ENCODE measurements at places on chromosomes 1 and 21.

- no peak for DNase-seq
Measured at GRCh38 chr1:69739251-69739605, 171.5 kb downstream of the LRRC7 start.

- DNase-seq: no peak
Measured at GRCh38 chr1:228208831-228209551, 1.1 kb downstream of the OBSCN start.

- no peak for DNase-seq
Measured at GRCh38 chr21:28111151-28111619, 881.5 kb downstream of the LTN1 start.

DNA sequence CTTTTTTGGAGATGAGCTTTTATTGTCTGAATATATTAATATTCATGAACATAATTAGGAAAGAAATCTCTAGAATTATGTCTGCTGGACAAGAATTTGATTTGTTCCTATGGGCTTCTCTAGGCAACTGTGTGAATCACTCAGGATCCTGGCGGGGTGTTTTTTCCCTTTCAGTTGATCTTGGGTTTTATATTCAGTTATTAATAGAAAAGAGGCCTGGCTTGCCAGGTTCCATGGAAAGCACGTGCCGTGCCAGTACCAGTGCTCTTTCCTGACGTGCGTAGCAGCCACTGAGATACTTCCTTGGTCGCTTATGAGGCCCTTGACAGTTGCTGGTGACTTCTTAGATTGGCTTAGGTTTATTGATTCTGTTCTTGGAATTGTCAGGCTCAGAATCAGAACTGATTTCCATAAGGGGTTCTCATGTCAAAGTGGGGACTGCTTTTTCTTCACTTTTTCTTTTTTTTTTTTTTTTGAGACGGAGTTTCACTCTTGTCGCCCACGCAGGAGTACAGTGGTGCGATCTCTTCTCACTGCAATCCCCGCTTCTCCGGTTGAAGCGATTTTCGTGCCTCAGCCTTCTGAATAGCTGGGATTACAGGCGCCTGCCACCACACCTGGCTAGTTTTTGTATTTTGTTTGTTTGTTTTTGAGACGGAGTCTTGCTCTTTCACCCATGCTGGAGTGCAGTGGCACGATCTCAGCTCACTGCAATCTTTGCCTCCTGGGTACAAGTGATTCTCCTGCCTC, 48.7 kb upstream of the KIF1B start:
- no peak for DNase-seq

DNA sequence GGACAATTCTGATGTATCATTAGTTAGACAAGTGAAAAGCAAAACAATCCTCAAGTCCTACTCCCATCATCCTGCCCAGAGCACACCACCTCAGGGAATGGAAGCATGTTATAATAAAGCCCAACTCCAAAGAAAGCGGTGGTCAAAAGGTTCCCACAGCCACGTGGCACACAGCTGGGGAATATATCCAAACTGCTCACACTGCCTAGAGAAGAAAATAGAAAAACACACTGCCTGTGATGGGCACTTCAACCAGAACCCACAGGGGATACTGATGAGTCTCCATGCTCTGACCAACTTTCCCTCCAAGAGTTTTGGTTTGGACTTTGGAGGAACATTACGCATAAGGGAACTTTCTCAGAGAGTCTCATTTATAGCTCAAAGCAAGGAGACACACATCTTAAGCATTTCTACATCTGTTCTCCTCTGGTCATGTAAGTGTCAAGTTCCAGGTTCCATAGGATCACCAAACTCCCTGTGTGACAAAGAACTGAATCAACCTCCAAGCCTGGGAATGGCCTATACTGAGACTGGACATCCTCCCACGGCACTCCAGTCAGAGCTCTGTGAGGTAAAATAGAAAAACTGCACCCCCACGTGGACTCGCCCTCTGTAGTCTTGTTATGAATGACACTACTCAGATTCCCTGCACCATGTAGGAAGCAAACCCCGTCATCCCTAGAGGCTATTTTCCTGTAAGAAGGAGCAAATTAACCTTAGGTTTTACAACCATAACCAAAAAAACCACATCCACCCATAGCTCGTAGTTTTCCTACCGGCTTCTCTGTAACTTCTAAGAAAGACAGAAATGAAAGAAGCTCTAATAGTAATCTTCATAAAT, 12.2 kb downstream of the DSTYK start:
- DNase-seq: peak; percentile 48

GRCh38 chr1:5845376-5845775, 146.8 kb downstream of the NPHP4 start:
- no peak for DNase-seq

DNA sequence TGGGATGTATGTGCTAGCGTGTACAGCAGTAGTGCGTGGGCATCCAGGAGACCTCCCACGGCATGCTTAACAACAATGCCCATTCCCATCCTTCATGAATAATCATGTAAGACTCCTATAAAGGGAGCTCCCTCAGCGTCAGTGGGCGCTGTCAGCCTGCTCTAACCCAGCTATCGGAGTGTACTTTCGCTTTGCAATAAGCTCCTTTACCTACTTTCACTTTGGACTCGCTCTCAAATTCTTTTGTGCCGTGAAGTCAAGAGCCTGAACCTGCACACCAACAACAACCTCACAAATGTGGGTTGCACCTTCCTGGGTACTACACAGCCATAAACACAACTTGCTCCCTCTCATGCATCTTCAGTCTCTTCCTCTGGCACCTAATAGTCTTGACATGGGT, 114.8 kb upstream of the PAXBP1 start:
- no peak for DNase-seq

- no peak for DNase-seq
Measured at GRCh38 chr1:87450615-87451209, 122.0 kb downstream of the LMO4 start.

DNA sequence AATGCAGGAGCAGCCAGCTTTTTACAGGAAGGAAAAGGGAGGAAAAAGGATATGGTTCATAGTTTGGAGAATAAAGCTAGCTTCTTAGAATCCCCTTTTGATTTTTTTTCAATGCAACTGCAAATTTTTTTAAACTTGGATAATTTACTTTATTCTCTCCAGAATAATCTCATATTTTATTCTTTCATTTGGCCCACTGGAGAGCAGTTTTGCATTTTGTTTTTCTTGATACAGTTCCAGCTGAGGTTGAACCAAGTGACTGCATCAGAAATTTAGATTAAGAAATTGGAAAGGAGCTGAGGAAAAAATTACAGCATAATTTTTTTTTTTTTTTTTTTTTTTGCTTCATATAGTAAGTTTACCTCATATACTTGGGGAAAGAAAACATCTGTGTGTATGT, 22.8 kb downstream of the GABPA start:
- DNase-seq: no peak

DNA sequence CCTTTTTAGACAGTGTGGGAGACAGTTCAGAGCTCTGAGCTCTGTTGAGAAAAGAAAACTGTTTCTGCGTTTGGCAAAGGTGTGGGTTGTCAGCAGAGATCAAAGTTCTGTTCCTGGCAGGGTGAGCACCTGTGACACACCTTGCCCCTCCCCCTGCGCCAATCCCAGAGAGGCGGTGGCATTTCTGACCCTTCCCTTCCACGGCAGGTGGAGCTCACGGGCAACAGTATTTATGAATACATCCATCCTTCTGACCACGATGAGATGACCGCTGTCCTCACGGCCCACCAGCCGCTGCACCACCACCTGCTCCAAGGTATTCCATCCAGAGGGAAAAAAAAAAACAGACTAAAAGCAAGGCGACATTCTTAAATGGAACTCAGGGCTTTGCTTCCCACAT, 20.7 kb downstream of the SIM2 start:
- no peak for DNase-seq

- no peak for DNase-seq
Measured at GRCh38 chr1:160247053-160247452, 15.3 kb downstream of the DCAF8 start.

GRCh38 chr1:91651661-91652071, 151.0 kb downstream of the CDC7 start:
- no peak for DNase-seq

DNA sequence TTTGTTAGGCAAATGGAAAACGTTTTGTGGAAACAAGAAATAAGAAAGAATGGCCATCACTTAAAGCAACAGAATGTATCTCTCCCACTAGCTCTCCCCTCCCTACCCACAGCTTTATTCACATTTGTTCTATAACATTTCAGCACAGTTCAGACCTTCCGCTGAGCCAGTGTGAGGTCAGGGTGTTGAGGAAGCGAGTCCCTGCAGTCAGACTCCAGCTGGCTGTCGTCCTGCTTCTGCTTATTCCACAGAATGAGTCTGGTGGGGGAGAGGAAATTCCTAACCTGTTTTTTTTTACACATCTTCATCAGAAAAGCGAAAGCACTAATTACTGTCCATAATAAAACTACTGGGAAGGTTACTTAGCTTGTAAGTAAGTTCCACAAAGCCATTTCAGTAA, 39.0 kb downstream of the MRPL39 start:
- DNase-seq: peak; percentile 66

DNA sequence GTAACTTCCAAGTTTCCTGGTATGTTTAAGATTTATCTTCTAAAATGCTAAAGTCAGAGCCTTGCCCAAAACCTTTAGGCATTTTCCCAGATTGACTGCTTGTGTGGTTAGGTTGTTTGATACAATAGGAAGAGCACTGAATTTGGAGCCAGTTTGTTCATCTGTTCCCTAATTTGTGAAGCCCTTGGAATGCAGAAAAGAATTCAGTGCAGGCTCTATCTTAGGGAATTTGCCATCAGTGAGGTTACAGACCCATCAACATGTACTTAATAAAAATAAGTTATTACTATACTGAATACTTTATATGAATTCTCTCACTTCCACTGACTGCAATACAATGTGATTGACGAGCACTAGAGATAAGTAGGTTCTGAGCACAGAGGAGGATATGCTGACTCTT, 120.2 kb downstream of the PIK3R3 start:
- DNase-seq: no peak

- DNase-seq: no peak
Measured at GRCh38 chr1:232382671-232383070, 247.3 kb downstream of the SIPA1L2 start.

GRCh38 chr1:207825719-207826556, 74.1 kb downstream of the CD46 start:
- peak; percentile 100 for DNase-seq

DNA sequence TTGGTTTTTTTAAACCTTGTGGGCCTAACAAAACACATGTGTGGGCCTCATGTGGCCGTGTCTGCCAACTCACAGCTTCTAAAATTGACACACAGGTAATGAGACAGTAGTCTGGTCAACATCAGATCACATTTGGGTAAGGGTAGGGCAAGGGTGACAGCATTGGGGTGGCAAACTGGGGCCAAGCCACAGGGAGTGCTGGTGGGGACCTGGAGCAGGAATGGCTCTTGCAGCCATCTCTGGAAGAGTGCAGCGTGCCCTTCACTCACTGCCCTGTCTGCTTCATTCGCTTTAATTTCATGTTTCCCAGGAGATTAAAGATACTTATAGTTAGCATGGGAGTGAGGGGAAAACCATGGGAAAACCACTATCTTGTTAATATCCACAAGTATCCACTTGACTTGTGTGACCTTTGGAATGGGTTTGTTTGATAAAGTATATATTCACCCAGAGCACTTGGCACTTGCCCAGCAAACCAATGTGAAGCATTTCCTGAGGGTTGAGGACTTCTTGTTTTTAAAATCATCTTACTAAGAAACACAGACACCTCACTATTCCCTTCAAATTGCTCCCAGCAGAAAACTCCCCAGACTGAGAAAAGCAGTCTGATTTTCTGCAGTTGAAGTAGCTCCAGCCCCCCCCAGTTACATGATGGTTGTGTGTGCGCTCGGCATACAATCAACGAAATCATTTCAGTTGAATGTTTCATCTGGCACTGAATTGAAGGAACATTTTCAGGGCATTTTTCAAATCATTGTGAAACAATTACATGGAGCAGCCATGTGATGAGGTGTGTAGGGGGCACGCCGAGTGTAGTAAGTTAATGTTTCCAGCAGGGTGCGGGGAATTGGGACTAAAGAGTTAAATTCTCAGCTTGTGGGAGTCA, 175.7 kb downstream of the VPS13D start:
- DNase-seq: peak; percentile 16

DNA sequence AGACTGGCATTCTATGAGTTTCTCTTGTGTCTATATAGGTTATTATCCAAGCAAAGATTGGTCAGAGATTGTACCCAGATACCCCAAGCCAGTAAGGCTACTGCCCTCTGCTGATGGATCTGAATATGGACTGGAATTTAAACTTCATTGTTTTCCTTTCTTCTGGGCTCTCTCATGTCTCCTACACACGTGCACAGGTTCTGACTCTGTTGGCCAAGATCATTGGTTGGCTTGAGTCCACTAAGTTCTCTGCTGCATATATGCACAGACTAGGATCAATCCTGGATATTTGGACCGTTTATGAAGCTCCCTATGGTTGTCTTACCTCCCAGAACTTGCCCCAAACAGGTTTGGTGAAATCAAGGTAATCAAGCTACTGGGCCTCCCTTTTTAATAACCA, 69.7 kb downstream of the CC2D1B start:
- peak; percentile 55 for DNase-seq

- no peak for DNase-seq
Measured at GRCh38 chr21:33642896-33643657, 776 bp downstream of the ITSN1 start.

DNA sequence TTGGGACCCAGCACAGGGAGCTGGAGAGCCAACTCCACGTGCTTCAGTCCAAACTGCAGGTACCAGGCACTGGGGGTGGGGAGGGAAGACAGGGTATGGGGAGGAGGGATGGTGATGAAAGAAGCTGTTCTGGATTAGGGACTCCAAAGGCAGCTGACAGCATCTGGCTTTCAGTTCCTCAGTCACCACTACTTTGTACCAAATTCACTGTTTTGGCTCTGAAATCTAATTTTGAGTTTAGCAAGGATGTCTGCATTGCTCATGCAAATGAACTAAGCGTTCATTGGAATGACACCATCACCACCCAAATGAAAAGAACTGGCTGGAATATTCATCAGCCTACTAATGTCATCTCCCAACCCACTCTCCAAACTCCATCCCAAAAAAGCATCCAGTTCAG, 8.7 kb downstream of the C1orf74 start:
- DNase-seq: peak; percentile 73

DNA sequence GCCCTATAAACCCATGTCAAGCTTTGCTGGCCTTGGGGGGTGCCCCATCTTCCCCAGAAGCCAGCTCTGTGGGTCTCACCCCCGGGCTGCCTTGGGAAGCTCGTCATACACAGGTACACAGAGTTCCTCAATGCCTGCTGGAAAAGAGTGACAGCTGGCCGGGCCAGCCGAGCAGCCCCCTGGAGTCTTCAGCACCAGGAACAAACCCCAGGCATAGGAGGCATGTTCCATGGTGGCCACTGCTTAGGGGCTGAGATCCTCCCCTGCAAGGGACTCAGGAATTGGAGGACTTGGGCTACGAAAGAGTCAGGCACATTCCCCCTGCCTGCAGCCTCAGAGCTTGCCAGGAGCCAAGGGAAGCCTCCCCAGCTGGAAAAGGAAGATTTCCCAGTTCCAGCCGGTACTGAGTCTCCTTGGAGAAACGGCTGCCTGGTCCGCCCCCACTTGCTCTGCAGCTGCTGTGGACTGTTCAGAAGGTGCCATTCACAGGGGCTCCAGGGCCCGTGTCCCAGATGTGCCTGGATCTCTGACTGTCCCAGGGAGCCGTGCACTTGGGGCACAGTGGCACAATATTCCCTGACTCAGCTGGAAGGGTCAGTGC, 89.5 kb downstream of the STUM start:
- DNase-seq: no peak

Data from MV-4-11 (cell line).